Posterior cingulate gyrus (tissue), 11 donors: ENCODE measurements at places on chromosomes 5 and 9.

- no peak for DNase-seq
These were observed 167.6 kb downstream of the YIPF5 start for GRCh38 chr5:144002876-144003275.

DNA sequence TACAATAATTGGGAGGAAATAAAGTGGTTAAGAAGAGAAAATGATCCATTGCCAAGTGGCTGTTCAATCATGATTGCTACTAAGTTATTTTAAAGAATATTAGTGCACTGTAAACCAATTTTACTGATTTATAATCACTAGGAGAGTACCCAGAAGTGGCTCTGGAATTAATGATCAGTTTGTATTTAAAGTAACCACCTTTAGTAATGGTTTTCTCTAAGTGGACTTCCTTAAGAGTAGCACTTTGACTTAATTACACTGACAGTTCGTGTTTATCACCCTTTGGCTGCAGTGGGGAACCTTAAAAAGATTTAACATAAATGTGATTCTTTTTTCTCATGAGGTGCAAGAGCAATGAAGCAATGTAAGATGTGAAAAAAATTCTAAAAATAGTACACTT, 310.8 kb downstream of the CDH12 start:
- no peak for DNase-seq

DNA sequence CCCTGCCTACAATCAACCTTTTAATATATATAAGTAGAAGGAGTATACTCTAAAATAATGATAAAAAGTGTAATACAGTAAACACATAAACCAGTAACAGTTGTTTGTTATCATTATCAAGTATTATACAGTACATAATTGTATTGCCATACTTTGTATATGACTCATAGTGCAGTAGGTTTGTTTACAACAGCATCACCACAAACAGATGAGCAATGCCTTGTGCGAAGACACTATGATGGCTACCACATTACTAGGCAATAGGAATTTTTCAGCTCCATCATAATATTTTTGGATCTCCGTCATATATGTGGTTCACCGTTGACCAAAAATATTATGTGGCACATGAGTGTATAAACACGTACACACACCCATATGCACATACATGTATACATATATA, 69.7 kb upstream of the APC start:
- DNase-seq: no peak

GRCh38 chr5:58275516-58275915, 184.4 kb downstream of the PLK2 start:
- DNase-seq: no peak

GRCh38 chr9:121399883-121400607, 30.0 kb upstream of the STOM start:
- no peak for DNase-seq
